ENCODE measurements at places on chromosomes 6 and 20.

DNA sequence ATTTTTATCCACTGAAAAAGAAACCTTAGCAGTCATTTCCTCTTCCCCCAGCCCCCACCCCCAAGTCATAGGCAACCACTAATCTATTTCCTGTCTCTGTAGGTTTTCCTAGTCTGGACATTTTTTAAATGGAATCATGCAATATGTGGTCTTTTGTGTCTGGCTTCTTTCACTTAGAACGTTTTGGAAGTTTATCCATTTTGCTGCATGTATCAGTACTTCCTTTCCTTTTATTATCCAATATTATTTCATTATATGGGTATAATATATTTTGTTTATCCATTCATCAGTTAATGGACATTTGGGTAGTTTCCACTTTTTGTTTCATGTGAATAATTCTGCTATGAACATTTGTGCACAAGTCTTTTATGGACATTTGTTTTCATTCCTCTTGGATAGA lies 99.3 kb upstream of the BMP5 start:
- no peak for DNase-seq

DNA sequence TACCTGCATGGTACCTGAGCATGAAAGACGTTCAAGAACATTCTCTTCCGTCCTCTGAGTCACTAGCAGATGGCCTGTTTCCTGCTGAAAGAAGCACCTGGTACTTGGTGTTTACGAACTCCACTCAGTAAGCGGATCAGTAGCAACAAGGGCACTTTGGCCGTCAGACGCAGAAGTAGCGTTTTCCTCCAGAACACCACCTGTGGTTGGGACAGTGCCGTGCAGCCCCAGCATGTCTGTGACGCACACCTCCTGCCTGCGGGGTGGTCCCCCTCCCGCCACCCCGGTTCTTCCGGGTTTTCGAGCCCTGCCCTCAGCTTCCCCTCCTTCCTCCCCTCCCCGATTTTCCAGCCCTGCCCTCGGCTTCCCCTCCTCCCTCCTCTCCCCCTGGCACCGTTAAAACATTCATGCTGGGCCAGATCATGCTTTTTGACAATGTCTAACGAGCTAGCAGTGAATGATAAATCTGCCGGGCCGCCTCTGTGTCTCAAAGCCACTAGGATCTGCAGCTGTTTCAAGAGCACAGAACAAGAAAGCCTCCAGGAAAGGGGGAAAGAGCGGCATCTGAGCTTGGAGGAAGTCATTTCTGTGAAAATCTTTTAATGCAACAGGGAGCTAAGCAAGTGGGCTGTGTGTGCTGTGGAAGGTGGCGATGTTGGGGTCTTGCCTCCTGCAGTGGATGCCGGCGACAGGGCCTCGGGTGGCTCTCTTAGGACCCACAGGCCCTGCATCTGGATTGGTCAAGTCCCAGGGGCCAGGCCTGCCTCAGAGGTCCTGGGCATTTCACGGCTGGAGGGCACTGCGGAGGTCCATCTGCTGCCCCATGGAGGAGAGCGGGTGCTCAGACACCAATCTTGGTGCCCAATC lies 207.9 kb downstream of the ERMARD start:
- DNase-seq = no peak

- DNase-seq = no peak
These were observed 38.9 kb upstream of the TMEM14A start for GRCh38 chr6:52632011-52632410.

GRCh38 chr20:14127514-14128223 lies 132.4 kb downstream of the MACROD2 start:
- no peak for DNase-seq

DNA sequence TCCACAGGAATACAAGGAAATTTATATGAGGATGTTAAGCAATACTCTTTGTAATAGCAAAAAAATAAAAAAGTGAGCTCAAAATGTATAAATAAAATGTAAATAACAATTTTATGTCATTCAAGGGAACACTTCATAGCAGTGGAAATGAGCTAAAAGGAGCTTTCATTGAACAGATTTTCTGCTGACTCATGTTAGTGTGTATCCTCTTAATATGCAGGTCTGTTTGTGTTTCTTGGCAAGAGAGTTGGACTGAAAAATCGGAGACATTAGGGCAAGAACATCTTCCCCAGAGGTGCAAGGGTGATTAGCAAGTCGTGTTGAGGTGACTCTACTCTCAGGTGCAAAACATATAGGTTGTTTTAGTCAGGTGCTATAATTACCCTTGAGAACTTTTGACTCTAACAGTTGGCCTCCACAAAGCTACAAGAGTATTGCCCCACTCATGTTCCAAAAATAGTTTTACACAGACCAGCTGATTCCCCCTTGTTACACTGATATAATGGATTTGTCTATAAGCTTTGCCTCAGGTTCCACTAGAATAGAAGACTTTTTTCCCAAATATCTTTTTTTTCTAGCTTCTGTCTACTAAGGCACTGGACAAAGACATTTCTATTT lies 702.9 kb downstream of the TENT5A start:
- no peak for DNase-seq

- DNase-seq = no peak
These were observed 495.2 kb downstream of the RFPL4B start for GRCh38 chr6:112842330-112842685.

GRCh38 chr6:111086685-111087084 lies 618 bp upstream of the SLC16A10 start:
- DNase-seq = no peak

- DNase-seq = no peak
These were observed 873.7 kb downstream of the KIF16B start for GRCh38 chr20:15699431-15700146.

DNA sequence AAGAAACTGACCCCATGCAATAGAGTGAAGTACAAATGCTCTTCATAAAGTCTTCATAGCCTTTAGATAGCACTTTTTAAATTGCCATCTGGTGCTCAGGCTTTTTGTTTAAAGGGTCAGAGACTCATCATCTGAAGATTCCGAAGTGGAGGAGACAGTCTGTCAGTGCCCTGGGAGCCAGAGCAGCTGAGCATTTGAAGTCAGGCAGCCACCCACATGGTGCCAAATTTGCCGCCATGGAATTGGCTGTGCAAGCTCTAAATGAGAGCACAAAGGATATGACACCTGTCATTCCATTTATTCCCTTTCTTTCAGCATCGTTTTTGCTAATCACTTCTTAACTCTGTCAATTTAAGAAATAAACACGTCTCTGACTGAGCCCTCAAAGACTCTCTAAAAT lies 32.8 kb upstream of the CEP162 start:
- no peak for DNase-seq

- DNase-seq = no peak
These were observed 18.8 kb upstream of the NHSL1 start for GRCh38 chr6:138518054-138518453.

- DNase-seq = no peak
These were observed 40.2 kb downstream of the INSM1 start for GRCh38 chr20:20407891-20408805.

DNA sequence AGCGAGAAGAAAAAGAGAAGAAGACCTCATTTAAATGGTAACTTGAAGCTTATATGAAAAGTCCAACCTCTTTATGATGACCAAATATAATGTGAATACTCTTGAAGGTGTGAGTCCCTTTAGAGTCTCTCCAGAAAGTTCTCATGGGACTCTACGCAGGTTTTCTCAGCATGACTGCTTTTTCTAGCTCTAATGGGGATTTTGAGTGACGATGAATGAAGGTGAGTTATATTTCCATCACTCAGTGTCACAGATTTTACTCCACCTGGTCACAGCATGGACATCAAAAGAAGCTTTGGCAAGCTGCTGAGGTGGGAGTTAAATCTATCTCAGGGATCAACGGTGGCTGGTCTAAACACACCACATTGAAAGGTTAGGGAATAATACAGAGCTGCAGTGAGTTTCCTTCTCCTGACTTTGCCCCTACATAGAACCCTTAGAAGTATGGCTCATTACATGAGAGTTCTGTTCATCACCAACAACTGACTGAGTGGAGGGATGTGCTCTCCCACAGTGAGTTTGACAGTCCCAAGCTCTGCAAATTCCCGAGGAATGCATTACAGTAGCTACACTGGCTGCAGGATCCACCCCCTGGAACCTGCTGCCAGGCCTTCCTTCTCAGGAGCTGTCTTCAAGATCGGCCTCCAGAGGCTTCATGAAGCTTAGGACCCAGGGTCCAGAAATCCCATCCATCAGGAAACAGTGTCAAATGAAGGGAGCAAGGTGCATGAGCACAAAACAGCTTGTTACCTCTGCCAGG lies 126.8 kb downstream of the FOXC1 start:
- no peak for DNase-seq

DNA sequence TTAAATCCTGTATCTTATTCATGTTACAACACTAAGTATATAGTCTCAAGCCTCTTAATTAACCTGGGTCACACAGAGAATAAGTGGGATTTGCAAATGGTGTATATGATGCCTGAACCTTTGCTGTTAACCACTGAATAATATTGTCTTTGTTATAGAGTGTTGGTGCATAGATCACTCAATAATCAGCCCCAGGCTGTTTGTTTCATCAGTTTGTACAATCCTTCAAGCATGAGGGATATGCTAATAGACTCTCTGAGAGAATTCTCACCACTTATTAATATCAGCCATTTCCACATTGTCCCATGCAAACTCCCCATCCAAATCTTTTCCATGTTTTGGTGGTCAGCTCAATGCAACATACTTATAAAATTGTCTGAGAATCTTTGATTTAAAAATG lies 21.7 kb downstream of the OR2B6 start:
- DNase-seq = no peak
